Stimulated activated CD8-positive, alpha-beta memory T cell treated with anti-CD3 and anti-CD28 coated beads, Interleukin-2, amount 100 ng/mL, for 48 hours (primary cell): ENCODE measurements at places on chromosomes 5 and 9.
A peak's percentile ranks its signal among the peaks of the same experiment; 100 is the strongest.

DNA sequence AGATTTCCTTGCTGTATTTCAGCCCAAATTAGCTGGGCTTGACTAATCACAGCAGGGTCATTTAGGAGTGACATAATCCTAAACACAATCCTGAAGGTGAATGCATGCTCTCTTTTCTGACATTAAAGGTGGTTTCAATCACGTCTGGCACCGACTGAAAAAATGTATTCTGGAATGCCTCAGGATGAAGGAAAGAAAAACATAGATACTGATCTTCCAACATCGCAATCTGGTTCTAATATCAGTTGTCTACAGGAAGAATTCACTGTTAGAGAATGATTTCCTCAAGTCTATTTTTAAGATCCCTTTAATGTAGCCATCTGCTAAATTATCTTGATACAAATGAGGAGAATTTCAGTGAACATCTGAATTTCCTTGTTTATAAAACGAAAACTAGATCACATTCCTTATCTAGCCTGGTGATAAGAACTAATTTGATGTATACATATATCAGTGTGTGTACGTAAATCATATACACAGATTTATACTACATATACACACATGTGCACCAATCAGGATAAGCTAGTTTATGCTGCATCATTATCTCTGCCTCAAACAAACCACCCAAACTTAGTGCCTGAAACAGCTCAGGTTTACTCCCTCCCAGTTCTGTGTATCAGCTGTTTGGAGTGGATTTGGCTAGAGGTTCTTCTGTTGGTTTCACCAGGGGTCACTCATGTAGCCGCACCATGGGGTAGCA, 31.3 kb upstream of the TAS2R1 start:
- no peak for DNase-seq

GRCh38 chr5:176542596-176543427, 5.6 kb upstream of the RNF44 start:
- DNase-seq = no peak

DNA sequence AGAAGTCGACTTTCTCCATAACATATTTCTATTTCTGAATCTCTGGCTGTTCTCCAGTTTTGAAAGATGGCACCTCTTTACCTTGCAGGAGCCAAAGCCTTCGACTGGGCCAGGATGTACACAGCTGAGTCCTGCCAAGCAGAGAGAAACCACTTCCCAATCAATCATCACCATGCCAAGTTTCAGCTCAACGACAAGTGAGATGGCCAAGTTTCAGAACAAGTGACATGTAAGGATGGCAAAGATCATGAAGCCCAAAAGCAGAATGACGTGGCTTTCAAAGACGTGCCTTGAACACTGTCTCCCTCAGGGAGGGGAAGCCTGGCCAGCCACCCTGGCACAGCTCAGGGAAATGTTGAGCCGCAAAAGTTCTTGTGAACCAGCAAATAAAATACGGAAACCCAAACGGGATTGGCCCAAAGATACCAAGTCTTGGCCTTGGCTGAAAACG, 17.7 kb downstream of the STK10 start:
- no peak for DNase-seq

GRCh38 chr5:73160239-73160671, 12.7 kb upstream of the TMEM174 start:
- peak; percentile 47 for DNase-seq
